ENCODE measurements at places on chromosomes 12 and 14.

DNA sequence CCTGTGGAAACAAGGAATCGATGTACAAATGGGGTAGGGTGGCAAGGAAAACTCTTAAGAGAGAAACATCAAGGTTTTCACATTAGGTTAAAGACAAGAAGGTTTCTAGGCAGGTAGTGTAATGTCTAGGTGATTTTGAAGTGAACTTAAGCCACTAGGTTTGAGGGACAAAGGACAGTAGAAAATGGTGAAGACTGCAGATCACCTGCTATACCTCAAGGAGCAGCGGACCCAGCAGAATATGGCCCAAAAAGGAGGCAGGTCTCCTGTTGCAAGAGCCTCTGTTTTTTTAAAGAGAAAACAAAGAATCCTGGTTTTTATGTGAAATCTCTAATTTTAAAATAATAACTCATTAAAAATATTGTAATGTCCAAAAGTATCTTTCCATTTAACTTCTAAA is 178.1 kb downstream of the ACSS3 start:
- no peak for DNase-seq

- no peak for DNase-seq
These were observed 84.6 kb upstream of the ATF7IP start for GRCh38 chr12:14280921-14281320.

DNA sequence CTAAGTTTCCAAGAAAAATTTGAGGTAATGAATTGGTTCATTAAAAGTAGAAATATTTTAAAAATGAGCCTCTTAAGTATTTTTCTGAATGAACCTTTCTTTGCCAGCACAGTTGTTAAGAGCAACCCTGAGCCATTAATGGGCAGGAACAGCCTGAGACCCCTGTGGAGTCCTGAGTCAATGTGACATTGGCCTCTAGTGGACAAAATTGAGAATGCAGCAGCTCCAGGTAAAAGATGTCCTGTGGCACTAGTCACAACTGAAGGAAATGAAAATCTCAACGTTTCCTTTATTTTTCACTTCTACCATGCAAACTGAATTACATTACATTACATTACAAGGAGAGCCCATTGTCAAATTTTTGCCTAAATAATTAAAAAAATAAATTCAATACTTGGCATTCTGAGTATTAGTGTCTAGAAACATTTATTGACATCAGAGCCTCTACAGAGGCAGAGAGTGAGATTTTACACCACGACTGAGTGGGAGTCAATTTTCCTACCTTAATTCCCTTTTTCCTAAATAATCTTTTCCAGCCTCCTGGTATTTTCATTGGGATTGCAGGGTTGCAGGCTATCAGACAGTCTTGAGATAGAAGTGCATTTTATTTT is 135.7 kb downstream of the PPM1H start:
- peak; percentile 37 for DNase-seq

DNA sequence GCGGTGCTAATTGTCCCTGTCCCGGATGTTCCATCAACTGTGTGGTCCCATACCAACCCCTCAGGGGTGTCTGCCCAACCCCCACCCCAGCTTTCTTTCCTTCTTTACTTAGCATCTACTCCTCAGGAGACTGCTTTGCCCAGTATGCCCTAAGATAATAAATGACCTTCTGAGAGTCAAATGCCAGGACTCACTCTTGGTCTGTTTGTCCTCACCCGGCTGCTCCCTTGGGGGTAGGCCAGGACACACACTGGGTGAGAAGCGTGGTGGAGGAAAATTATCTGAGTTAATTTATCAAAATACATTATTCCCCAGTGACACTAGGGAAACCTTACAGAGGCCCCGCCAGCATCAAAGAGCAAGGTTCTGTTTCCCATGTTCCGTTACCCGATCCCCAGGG is 457.0 kb downstream of the RGS6 start:
- no peak for DNase-seq

DNA sequence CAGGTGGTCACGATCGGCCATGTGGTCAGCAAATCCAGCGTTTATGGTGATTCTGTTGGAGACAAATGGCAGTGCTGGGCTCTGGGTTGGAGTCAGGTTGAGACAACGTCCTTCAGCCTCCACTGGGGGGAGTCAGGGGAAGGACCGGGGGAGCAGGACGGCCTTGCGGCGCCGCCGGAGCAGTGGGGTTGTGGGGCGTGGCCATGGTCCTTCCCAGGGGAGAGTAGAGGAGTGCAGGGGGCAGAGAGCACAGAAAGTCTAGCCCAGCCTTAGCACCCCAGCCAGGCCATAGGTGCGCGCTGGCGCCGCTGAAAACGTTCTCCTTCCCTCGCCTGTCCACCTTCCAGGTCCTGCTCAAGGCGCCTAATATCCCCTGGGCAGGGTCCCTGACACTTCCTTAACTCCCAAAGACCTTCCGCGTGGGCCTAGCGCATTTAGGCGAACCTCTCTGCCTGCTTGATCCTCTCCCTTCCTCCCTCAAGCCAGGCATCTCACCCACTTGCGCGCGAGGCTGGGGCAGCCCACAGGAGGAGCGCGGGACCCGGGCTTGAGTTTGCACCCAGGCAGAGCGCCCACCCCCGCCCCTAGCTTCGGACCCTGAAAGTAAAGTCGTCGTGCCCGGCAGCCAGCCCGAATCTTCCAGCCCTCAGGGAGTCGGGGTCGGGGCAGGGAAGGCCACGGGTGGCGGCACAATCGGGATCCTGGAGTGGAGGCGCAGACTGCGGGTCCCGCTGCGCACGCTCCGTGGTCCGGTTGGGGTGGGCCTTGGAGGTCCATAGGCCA is 3.1 kb upstream of the KIF26A start:
- no peak for DNase-seq

DNA sequence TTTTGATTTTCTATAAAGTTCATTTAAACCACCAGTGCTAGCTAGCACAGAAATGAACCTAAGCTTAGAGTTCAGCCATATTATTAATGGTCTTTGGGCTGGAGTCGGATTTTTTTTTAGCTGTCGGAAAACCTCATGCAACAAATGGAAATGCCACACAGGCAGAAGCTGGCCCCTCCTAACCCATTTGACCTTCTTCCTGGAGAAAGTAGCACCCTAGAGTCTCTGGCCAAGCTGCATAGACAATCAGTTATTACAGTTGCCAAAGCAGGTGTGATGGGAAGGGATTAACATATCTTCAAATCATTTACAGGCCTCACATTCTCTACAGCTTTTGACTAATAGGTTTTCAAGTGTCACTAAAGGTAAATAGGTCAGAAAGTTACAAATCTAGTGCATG is 49.4 kb downstream of the PTPRQ start:
- DNase-seq, result no peak

- no peak for DNase-seq
These were observed 28.2 kb downstream of the ANO2 start for GRCh38 chr12:5916785-5917290.

DNA sequence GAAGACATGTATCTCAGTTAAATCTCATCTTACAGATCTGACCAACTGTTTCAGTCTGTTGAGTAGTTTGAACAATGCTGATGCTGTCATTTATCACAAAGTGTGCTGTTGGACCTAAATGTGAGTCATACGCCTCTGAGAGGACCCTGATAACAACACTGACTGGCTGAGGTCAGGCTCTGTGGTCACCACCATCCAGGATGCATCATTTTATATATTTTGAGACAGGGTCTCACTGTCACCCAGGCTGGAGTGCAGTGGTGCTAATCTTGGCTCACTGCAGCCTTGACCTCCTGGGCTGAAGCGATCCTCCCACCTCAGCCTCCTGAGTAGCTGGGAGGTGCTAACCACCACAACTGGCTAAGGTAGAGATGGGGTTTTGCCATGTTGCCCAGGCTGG is 181.0 kb upstream of the RGS6 start:
- DNase-seq, result no peak

GRCh38 chr12:114823724-114824123 is 139.7 kb upstream of the TBX3 start:
- DNase-seq, result no peak

GRCh38 chr12:91931111-91931510 is 214.5 kb downstream of the BTG1 start:
- no peak for DNase-seq

DNA sequence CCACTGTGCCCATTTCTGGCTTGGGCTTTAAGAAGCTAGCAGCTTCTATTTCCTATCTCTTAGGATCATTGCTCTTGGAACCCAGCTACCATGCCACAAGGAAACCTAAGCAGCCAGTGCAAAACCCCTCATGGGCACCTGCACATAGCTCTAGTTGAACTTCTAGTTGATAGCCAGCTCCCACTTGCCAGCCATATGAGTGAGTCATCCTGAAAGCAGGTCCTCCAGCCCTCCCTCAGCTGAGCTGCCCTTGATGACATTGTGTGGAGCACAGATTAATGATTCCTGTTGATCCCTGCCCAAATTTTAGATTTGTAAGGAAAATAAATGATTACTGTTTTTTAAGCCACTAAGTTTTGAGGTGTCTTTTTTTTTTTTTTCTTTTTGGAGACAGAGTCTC is 234.2 kb upstream of the FBXO33 start:
- DNase-seq, result no peak
